ENCODE measurements at places on chromosomes 4 and X. TPM values are rescaled to one million over a fixed set of nuclear protein-coding genes. Genes with fewer than 3 reads are reported as not detected.

GRCh38 chrX:3263681-3264126 is 82.7 kb downstream of the MXRA5 start:
- DNase-seq = no peak
- no peaks in the 10 kb centered on the region for H3K4me1 ChIP-seq
- H3K27me3 ChIP-seq = no peaks in the 10 kb centered on the region
- H3K4me3 ChIP-seq = no peak overlapping the region
- H3K27ac ChIP-seq = no peak overlapping the region

GRCh38 chr4:154317201-154317999 is 174.2 kb downstream of the DCHS2 start:
- no peaks in the 10 kb centered on the region for H3K27me3 ChIP-seq
- H3K4me1 ChIP-seq = no peaks in the 10 kb centered on the region
- DNase-seq = no peak
- no peaks in the 10 kb centered on the region for H3K36me3 ChIP-seq
- H3K4me3 ChIP-seq = no peak overlapping the region

GRCh38 chrX:2928191-2928582 is 952 bp downstream of the ARSD start:
- no peaks in the 10 kb centered on the region for H3K27me3 ChIP-seq
- H3K4me1 ChIP-seq = no peaks in the 10 kb centered on the region
- peak overlapping the region; percentile 46 for H3K4me3 ChIP-seq
- peak overlapping the region; percentile 80 for H3K27ac ChIP-seq

- H3K4me3 ChIP-seq = no peak overlapping the region
- H3K27ac ChIP-seq = no peak overlapping the region
- H3K27me3 ChIP-seq = no peaks in the 10 kb centered on the region
- no peaks in the 10 kb centered on the region for H3K36me3 ChIP-seq
Measured at GRCh38 chr4:18480928-18481327, 459.4 kb upstream of the LCORL start.

DNA sequence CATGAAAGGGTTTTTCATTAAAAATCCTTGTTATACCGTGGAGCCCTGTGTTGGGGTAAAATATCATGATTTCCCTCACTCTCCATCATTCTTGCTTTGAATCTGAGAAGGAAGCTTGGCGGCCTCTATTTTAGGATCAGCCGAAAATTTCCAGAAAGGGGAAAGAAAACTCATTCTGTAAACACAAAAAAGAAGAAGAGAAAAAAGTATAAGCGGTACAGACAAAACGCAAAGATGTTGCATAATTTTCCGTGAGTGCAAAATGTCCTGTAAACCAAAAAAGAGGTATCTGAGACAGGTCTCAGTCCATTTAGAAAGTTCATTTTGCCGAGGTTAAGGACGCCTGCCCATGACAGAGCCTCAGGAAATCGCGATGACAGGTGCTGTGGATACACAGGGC is 5.3 kb downstream of the CSF2RA start:
- DNase-seq = no peak
- H3K27me3 ChIP-seq = no peaks in the 10 kb centered on the region
- H3K4me3 ChIP-seq = no peak overlapping the region
- H3K27ac ChIP-seq = no peak overlapping the region
- no peaks in the 10 kb centered on the region for H3K4me1 ChIP-seq

GRCh38 chr4:113574636-113575103 is 186.9 kb downstream of the CAMK2D start:
- no peaks in the 10 kb centered on the region for H3K27me3 ChIP-seq
- peaks cover 12% of the 10 kb centered on the region for H3K4me1 ChIP-seq
- no peak overlapping the region for H3K4me3 ChIP-seq
- no peak for DNase-seq
- H3K27ac ChIP-seq = peak overlapping the region; percentile 72

DNA sequence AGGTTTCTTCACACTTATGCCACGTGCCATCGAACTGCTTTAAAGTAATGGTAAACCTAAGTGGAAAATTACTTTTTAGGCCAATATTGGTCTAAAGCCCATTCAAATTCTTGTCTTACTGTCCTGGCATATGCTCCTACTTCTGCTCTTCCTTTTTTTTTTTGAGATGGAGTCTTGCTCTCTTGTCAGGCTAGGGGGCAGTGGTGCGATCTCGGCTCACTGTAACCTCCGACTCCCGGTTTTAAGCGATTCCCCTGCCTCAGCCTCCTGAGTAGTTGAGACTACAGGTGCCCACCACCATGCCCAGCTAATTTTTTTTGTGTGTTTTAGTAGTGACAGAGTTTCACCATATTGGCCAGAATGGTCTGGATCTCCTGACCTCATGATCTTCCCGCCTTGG is 129.0 kb upstream of the TECRL start:
- H3K27ac ChIP-seq = no peak overlapping the region
- H3K27me3 ChIP-seq = no peaks in the 10 kb centered on the region
- no peak overlapping the region for H3K4me3 ChIP-seq
- H3K36me3 ChIP-seq = no peaks in the 10 kb centered on the region
- no peaks in the 10 kb centered on the region for H3K4me1 ChIP-seq

GRCh38 chrX:48475774-48476577 is at the start of gene FTSJ1:
TSS of gene FTSJ1 (plus strand) at chrX:48476199. CDS start at chrX:48478048, 1,849 bp downstream.
- H3K4me3 ChIP-seq = peak within 1 kb of the TSS; percentile 79
- no peaks in the 10 kb centered on the region for H3K36me3 ChIP-seq
- H3K4me1 ChIP-seq = peaks cover 2% of the 10 kb centered on the region
- peak; percentile 89 for DNase-seq
- H3K27me3 ChIP-seq = no peaks in the 10 kb centered on the region

POU3F4 gene
- not detected for total RNA-seq

LRP2BP gene
- total RNA-seq = 1.4 TPM
